ENCODE measurements at places on chromosomes 16 and 17.

GRCh38 chr17:62616993-62617893 lies 10.2 kb upstream of the MRC2 start:
- DNase-seq = no peak

- DNase-seq = no peak
These were observed 145.6 kb upstream of the RCVRN start for GRCh38 chr17:10050597-10051101.

GRCh38 chr17:73783945-73784603 lies 139.8 kb upstream of the SDK2 start:
- no peak for DNase-seq

- no peak for DNase-seq
These were observed 1477.3 kb downstream of the CDH8 start for GRCh38 chr16:60558936-60559335.

GRCh38 chr17:80424878-80425765 lies 10.2 kb downstream of the ENDOV start:
- no peak for DNase-seq

GRCh38 chr17:75672011-75672410 lies 4.9 kb downstream of the SAP30BP start:
- DNase-seq = no peak

DNA sequence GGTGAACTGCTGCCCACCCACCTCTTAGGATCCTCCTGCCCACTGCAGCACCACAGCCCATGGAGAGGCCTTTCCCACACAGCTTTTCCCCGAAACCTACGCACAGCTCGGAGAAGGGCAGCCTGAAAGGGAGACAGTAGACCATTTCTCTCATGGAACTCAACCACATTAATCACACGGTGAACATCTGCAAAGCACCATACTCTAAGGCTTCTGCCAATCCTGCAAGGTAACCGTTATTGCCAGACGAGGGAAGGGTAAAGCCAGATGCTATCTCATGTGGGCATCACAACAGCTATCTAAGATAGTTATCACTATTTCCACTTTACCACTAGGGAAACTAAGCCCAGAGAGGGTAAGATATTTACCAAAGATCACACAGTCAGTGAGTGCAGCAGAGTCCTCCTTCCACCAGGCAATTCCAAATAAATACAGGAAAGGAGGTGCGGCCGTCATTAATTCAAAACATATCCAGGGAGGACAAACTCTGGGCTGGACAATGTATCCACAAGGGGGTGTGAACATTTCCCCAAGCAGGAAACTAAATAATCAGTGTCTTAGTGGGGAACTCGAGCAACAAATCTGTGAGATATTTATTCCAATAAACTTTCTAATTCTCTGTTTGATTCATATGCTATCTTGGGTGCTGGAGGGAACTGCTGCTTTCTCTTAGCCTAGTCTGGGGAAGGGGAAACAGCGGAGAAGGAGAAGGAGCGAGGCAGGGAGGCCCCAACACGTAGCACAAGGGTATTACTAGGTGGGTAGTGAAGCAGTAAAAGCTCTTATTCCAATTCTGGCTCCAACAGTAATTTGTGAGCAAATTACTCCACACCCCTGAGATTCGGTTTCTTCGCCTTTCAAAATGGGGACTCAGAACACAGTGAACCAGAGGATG lies 723 bp downstream of the TMEM186 start:
- DNase-seq = no peak

- peak; percentile 35 for DNase-seq
These were observed 5.8 kb upstream of the ARMC5 start for GRCh38 chr16:31453255-31454204.

DNA sequence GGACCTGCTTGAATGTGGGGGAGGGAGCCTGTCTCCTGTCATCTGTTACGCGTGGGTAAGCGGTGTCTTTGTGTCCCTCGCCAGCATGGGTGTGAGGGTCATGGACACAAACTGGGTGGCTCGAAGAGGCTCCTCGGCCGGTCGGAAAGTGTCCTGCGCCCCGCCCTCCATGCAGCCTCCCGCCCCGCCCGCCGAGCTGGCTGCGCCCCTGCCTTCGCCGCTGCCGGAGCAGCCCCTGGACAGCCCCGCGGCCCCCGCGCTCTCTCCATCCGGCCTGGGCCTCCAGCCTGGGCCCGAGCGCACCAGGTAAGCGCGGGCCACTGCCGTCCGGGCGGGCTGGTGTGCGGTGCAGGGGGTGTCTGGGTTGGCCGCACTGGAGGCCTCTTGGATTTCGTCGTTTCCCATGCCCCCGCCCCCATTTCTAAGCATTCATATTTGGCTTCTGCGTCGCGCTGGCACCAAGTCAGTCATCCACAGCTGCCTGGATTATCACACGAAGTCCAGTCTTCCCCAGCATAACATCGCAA lies 43.8 kb downstream of the ELAC2 start:
- DNase-seq = no peak

GRCh38 chr17:737561-738113 lies 5.2 kb downstream of the TLCD3A start:
- no peak for DNase-seq

- DNase-seq = no peak
These were observed 147.1 kb downstream of the IRF8 start for GRCh38 chr16:86046026-86046425.

DNA sequence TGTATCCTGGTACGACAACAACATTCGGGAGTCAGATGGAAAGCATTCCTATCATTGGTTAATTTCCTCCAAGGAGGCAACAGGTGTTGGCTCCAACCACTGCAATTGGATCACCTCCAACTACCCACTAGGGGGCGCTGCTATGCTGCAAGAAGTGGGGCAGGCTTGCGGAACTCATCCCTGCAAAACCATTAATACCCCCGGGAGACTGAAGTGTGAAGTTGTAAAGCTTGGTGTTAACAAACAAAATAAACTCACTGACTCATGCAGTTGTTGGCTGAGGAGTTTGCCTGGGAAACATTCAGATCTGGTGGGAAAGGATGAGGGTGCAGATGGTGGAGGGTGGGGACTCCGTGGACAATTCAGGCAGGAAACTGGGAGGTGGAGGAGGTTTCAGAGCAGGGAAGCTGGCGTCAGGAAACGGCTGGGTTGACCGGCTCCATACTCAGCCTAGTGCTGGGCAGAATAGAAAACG lies 84.9 kb downstream of the HS3ST2 start:
- peak; percentile 40 for DNase-seq

DNA sequence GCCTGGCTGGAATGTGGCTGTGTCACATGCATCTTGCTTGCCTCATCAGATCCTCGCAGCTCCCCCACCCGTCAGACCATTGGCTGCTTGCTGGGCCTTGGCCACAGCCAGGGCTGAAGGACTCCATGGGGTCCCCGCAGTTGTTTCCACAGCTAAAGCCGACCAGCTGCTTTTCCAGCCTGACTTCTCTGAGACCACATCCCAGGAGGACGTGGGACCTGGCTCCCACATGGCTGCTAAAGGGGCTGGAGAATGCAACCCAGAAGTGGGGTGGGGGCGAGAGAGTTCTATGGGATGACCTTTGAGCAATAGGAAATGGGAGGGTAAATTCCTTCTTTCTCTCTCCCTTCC lies 193.8 kb downstream of the RAB11FIP4 start:
- DNase-seq = no peak

DNA sequence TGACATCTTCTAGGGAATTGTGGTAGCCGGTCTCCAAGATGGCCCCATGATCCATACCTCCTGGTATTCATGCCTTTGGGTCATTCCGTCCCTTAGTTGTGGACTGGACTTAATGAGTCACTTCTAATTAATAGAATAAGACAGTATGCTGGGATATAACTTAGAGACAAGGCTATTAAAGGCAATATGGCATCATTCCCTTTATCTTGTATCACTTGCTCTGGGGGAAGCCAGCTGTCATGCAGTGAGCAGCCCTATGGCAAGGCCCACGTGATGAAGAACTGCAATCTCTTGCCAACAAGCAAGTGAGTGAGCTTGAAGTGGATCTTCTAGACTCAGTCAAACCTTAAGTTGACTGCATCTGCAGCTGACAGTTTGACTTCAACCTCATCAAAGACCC lies 97.8 kb upstream of the MED13 start:
- no peak for DNase-seq

- DNase-seq = no peak
These were observed 29.5 kb downstream of the METTL16 start for GRCh38 chr17:2482218-2482617.

GRCh38 chr17:7215652-7216180 lies 3.9 kb downstream of the DLG4 start:
- DNase-seq = no peak

DNA sequence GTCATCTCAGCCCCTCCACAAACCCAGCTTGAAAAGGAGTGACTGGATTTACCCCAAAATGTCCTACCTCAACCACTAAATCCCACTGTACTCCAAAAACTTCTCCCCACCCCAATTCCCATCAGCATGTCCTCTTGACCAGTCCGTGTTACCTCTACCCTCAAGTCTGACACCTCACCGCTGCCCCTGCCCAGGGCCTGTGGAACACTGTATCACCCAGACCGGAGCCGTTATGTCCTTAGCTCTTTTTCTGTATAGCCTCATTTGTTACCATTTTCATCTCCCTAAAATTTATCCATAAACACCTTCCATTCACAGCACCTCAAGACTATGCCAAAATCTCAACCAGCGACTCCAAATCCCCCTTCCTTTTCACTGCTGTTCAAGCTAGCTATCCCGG lies 2.4 kb downstream of the PHF23 start:
- DNase-seq = no peak

DNA sequence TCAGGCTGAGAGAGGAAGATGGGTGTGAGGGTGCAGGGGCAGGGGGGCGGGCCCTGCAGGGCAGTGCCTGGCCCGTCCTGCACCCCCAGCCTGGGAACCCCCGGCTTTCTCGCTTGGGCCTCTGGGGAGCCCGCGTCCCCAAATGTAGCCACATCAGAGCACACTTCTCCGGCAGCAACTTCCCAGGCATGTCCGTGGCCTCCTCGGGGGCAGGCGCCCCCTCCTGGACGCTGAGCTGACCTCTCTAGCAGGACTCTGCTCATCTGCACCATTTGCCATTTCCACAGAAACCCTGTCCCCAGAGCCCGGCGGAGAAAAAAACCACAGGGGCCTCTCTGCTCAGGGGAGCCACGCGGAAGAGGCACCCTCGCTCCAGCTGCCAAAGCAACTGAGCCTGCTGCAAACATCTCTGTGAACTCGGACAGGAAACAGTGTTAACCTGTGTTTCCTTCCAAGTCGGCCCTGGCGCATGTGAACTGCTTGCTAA lies 63.4 kb downstream of the KLHDC4 start:
- no peak for DNase-seq

GRCh38 chr17:60905709-60906108 lies 228.1 kb downstream of the BCAS3 start:
- no peak for DNase-seq

GRCh38 chr17:36675250-36675649 lies 73.9 kb downstream of the MRM1 start:
- DNase-seq = no peak

DNA sequence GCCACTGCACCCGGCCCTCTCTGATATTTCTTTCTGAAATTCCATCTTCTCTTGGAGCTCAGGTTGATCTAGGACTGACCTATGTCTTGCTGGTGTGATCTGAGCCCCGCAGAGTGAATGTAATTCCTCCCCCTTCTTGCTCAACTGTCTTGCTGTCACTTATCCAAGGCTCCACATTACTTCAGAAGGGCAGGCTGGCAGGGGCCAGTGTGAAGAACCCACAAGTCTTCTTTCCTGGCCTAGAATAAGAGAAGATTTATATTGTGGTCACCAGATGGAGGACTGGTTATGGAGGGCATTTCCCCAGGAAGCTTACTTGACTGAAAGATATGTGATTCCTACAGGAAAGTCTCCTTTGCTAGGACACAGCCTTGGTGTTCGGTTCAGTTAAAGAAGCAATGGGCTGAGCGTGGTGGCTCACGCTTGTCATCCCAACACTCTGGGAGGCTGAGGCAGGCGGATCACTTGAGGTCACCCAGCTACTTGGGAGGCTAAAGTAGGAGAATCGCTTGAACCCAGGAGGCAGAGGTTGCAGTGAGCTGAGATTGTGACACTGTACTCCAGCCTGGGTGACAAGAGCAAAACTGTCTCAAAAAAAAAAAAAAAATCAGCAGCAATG lies 13.4 kb downstream of the ITGAL start:
- DNase-seq = no peak

GRCh38 chr16:75250089-75250808 lies 1.2 kb downstream of the BCAR1 start:
- DNase-seq = peak; percentile 53

GRCh38 chr17:850851-851763 lies 69.0 kb downstream of the MRM3 start:
- no peak for DNase-seq

GRCh38 chr17:15441315-15441714 lies 26.1 kb downstream of the CDRT4 start:
- DNase-seq = no peak

DNA sequence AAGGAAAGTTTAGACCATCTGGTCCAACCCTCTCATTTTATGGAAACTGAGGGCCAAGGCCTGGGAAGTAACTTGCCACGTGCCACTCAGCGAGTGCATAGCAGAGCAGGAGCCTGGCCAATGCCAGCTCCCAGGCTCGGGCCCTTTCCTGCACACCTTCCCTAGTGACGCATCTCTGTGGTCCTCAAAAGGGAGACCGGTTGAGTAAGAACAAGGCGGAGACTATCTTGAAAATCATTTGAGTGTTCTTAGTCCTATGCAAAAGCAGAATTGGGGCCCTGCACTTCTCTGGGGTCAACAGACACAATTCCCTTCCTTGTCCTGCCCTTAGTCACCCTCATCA lies 2.8 kb downstream of the CCL4 start:
- DNase-seq = no peak

- no peak for DNase-seq
These were observed 5.7 kb upstream of the KRT13 start for GRCh38 chr17:41511116-41511515.

DNA sequence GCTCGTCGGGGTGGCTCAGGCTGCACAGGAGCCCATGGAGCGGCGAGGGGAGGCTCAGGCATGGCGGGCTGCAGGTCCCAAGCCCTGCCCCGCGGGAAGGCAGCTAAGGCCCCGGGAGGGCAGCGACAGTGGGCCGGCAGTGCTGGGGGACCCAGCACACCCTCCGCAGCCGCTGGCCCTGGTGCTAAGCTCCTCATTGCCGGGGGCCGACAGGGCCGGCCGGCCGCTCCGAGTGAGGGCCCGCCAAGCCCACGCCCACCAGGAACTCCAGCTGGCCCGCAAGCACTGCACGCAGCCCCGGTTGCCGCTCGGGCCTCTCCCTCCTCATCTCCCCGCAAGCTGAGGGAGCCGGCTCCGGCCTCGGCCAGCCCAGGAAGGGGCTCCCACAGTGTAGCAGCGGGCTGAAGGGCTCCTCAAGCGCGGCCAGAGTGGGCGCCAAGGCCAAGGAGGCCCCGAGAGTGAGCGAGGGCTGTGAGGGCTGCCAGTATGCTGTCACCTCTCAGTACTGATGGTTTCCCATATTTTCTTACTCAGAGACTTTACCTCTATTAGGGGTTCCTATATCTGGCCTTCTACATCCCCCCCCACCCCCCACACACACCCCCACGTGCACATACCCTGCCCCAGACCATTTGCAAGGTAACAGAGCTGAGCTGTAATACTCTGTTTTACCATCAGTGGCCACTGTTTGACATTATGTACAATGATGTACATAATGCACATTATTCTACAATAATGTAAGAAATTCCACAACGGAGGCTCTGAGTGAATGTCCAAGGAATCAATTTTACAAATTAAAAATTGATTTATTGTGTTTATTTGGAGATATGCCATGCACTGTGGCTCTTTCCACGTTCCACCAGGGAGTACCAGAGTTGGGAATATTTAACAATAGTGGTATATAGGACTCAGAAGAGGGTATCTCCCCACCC lies 3.7 kb upstream of the VAT1L start:
- no peak for DNase-seq
